ENCODE measurements at places on chromosomes 12 and 14.

DNA sequence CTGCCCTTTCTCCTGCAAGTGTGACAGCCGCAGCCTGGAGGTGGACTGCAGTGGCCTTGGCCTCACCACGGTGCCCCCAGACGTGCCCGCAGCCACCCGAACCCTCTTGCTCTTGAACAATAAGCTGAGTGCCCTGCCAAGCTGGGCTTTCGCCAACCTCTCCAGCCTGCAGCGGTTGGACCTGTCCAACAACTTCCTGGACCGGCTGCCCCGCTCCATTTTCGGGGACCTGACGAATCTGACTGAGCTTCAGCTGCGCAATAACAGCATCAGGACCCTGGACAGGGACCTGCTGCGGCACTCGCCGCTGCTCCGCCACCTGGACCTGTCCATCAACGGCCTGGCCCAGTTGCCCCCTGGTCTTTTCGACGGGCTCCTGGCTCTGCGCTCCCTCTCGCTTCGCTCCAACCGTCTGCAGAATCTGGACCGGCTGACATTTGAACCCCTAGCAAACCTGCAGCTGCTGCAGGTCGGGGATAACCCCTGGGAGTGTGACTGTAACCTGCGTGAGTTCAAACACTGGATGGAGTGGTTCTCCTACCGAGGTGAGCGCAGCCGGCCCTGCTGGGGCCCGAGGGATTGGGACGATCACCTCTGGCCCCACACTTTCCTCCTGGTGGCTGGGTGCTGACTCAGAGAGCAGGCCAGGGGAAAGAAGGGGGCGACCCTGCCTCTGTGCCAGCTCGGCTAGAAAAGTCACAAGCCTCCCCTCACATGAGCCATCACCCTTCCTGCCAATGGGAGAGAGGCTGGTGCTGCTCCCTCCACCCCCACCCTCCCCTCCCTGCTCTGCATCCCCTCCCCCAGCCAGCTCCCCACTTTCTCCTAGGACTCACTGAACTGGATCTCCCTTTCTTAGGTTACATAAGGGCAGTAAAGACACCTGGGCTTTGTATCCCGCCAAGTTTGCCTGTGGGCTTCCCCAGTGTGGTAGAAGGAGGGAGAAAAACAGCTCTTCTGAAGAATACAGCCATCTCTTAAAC is 10.9 kb downstream of the LRTM2 start:
- H3K27ac ChIP-seq = no peak overlapping the region
- H3K4me1 ChIP-seq = peaks cover 6% of the 10 kb centered on the region
- DNase-seq = no peak
- H3K27me3 ChIP-seq = peaks cover 21% of the 10 kb centered on the region
- H3K36me3 ChIP-seq = no peaks in the 10 kb centered on the region
- no peak overlapping the region for H3K4me3 ChIP-seq

DNA sequence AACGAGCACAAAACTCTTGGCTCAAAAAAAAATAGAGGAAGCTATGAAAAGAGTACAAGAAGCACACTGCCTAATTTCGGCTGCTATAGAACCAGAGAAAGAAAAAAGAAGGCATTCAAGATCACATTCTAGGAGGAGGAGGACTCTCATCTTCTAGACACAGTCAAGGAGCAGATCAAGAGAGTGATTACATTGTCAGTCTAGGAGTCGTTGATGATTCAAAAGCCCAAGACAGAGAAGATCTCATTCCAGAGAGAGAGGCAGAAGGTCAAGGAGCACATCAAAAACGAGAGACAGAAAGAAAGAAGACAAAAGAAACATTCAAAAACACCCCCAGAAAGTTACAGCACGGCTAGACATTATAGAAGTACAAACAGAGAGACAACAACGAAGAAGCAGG is 131.8 kb upstream of the AEBP2 start:
- no peaks in the 10 kb centered on the region for H3K36me3 ChIP-seq
- no peak overlapping the region for H3K4me3 ChIP-seq
- no peak for DNase-seq
- H3K4me1 ChIP-seq = no peaks in the 10 kb centered on the region
- H3K27ac ChIP-seq = no peak overlapping the region

DNA sequence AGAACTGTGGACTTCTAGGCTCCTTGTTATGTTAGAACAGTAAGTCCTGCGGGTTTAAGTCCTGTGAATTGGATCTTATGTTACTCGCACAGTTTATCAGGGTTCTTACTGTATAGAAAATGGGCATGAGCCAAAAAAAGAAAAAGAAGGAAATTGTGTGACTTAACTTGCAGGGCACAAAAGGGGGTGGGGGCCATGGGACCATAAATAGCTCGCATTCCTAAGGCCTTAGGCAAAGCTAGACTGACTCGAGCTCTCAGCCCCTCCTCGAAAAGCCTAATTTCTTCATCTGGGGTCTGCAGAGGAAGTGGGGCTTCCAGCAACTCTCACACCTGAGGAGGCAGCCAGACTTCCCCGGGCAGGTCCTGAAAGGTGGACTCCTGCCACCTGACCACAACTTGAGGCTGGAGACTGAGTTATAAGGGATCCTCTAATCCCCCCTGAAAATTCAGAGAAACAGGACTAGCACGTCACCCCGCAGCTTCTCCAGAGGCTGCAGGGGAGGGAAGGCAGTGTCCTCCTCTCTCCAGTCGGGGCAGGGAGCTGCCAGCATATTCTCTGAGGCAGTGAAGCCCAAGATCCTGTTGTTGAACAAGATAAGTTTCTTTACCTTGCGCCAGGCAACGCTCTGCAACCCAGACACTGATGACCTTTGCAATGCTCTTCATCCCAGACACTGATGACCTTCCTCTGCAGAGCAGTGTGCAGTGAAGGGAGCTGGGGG is 280.5 kb downstream of the PCNX1 start:
- DNase-seq = no peak
- no peak overlapping the region for H3K27ac ChIP-seq
- H3K4me1 ChIP-seq = no peaks in the 10 kb centered on the region

DNA sequence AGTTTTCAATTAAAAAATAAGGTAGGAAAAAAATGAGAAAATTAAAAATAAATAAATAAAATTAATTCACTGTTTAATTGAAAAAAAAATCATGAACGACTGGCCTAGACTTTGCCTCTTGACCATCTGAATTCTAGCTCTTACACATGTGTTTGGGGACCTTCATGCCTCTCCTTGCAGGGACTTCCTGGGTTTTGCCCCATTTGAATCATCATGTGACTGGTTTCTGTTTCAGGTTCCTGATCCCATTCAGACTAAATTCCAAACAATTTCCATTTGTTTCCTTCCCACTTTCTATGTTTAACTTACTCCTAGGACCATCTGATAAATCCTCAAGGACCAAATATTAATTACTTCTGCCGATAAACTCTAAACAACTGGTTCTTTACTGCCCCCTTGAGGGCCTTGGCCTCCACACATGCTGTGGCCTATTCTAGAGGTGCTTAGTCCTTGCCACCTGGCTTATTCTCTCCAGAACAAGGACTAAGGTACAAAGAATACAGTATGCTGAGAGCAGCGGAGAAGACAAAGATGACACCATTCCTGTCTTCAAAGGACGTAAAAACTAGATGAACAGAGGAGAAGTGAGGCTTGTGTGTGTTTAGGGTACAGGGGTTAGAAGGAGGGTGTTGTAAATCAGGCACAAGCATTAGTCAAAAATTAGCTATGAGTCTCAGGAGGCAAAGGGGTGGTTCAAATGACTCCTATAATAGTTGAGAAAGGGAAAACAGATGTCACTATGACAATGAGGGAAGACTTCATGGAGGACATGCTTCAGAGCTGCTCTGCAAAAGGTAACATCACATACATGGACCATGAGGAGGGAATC is 125.8 kb upstream of the AVPR1A start:
- no peak overlapping the region for H3K27ac ChIP-seq
- no peak for DNase-seq
- H3K27me3 ChIP-seq = peaks cover 6% of the 10 kb centered on the region
- H3K4me3 ChIP-seq = no peak overlapping the region
- H3K4me1 ChIP-seq = no peaks in the 10 kb centered on the region

DNA sequence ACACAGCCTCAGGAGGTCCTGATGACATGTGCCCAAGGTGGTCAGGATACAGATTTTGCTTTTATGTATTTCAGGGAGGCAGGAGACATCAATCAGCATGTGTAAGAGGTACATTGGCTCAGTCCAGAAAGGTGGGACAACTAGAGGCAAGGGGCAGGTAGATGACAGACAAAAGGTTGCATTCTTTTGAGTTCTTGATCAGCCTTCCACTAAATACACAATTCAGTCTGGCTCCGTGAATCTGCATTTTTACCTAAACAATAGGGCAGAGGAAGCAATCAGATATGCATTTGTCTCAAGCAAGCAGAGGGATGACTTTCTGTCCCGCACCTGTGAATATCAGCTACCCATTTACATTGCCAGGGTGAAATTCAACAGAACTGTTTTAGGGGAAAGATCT is 178.6 kb downstream of the KSR2 start:
- H3K27ac ChIP-seq = no peak overlapping the region
- H3K27me3 ChIP-seq = peaks cover 4% of the 10 kb centered on the region
- no peak for DNase-seq
- H3K4me1 ChIP-seq = no peaks in the 10 kb centered on the region
- H3K4me3 ChIP-seq = no peak overlapping the region

DNA sequence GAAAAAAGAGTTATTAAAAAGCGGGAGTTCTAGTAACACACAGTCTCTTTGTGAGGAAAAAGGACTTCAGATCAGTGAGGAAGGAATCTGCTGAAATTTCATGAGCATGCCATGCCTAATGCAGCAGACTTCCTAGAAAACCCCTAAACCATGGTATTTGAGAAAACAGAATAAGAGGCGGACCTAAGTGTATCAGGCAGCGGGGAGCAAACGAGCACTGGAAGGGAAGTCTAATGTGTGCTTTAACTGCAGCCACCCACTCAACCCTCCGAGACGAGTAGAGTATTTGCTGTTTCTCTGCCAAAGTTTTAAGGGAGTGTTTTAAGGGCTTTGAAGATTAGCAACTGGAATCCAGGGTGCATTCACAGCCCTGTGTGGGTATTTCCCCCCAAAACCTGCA is 36.5 kb downstream of the ACADS start:
- H3K4me1 ChIP-seq = no peaks in the 10 kb centered on the region
- H3K27me3 ChIP-seq = no peaks in the 10 kb centered on the region
- H3K36me3 ChIP-seq = peaks cover 21% of the 10 kb centered on the region
- DNase-seq = no peak
- H3K27ac ChIP-seq = peak overlapping the region; percentile 82
- no peak overlapping the region for H3K4me3 ChIP-seq

- H3K27me3 ChIP-seq = no peaks in the 10 kb centered on the region
- DNase-seq = no peak
- no peak overlapping the region for H3K27ac ChIP-seq
These were observed 48.4 kb upstream of the TMTC2 start for GRCh38 chr12:82638324-82638723.

DNA sequence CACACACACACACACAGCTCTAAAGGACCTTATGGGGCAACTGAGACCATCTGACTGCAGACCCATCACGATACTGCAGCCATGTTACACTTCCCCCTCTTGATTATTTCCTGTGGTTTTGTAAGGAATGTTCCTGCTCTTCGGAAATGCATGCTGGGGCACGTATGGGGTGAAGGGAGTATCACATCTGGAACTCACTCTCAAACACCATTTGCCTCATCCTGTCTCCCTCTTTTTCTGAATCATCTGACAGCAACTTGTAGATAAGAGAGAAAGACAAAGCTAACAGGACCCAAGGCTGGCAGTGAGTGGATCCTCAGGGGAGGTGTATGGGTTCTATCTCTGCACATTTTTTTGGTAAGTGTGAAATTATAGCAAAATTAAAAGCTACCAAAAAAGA is 50.3 kb downstream of the RIMBP2 start:
- no peak overlapping the region for H3K4me3 ChIP-seq
- DNase-seq = no peak
- H3K4me1 ChIP-seq = no peaks in the 10 kb centered on the region
- H3K27ac ChIP-seq = no peak overlapping the region
- H3K27me3 ChIP-seq = no peaks in the 10 kb centered on the region

- no peaks in the 10 kb centered on the region for H3K4me1 ChIP-seq
- no peak overlapping the region for H3K27ac ChIP-seq
- peaks cover 2% of the 10 kb centered on the region for H3K27me3 ChIP-seq
- no peaks in the 10 kb centered on the region for H3K36me3 ChIP-seq
These were observed 285.3 kb upstream of the KITLG start for GRCh38 chr12:88865537-88865936.

GRCh38 chr12:93803424-93803807 is 126.2 kb downstream of the CRADD start:
- no peaks in the 10 kb centered on the region for H3K27me3 ChIP-seq
- no peak for DNase-seq
- no peak overlapping the region for H3K4me3 ChIP-seq
- H3K4me1 ChIP-seq = no peaks in the 10 kb centered on the region

DNA sequence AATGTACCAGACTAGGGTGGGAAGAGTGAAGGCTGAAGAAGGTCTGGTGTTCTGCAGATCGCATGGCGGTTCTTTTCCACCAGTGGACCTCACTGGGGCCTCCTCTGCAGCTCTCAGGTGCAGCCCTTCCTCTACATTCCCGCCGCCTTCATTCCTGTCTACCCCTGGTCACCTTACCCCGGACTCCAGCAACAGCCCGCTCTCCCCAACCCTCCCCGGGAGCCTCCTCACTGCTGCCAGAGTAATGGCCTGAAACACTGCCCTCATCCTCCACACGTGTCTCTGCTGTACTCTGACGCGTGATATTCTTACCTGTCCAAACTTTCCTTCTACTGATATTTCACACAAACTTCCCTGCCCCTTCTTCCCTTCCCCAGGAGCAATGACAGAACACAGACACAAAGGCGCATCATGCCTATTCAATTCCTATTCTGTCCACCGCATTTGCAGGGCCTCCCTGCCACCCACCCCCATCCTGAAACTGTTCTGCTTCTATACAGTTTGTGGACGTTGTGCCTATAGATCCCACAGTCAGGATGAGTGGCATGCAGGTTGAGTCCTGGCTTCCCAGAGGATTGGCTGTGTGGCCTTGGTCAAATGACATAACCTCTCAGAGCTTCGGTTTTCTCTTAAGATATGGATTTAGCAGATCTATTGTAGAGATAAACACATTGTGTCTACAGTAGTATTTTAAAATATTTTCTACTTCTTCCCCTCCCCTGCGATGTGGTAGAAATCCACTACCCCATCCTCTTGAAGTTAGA is 1.7 kb upstream of the NUAK1 start:
- no peaks in the 10 kb centered on the region for H3K36me3 ChIP-seq
- DNase-seq = no peak
- H3K4me1 ChIP-seq = peaks cover 9% of the 10 kb centered on the region
- peak overlapping the region; percentile 66 for H3K4me3 ChIP-seq

- no peaks in the 10 kb centered on the region for H3K27me3 ChIP-seq
- H3K36me3 ChIP-seq = peaks cover 7% of the 10 kb centered on the region
- H3K4me1 ChIP-seq = peaks cover 44% of the 10 kb centered on the region
- no peak overlapping the region for H3K4me3 ChIP-seq
These were observed 72.3 kb downstream of the CDK17 start for GRCh38 chr12:96327889-96328288.

- H3K36me3 ChIP-seq = no peaks in the 10 kb centered on the region
- no peak for DNase-seq
- H3K27me3 ChIP-seq = peaks cover 5% of the 10 kb centered on the region
- no peaks in the 10 kb centered on the region for H3K4me1 ChIP-seq
- H3K4me3 ChIP-seq = no peak overlapping the region
- no peak overlapping the region for H3K27ac ChIP-seq
These were observed 65.3 kb upstream of the PTGDR start for GRCh38 chr14:52202151-52202550.

GRCh38 chr12:112178796-112179195 is 53.4 kb downstream of the TRAFD1 start:
- no peak for DNase-seq
- H3K27ac ChIP-seq = no peak overlapping the region
- H3K4me1 ChIP-seq = no peaks in the 10 kb centered on the region
- no peaks in the 10 kb centered on the region for H3K27me3 ChIP-seq

- peak overlapping the region; percentile 31 for H3K27ac ChIP-seq
- peaks cover 10% of the 10 kb centered on the region for H3K36me3 ChIP-seq
These were observed 10.1 kb downstream of the RAP1B start for GRCh38 chr12:68620519-68621471.

- H3K36me3 ChIP-seq = peaks cover 23% of the 10 kb centered on the region
- H3K4me3 ChIP-seq = no peak overlapping the region
- H3K27ac ChIP-seq = no peak overlapping the region
- no peak for DNase-seq
- H3K4me1 ChIP-seq = peaks cover 23% of the 10 kb centered on the region
These were observed 13.7 kb upstream of the TCTN2 start for GRCh38 chr12:123657211-123657610.
